Progenitor cell of endocrine pancreas (in vitro differentiated cells): ENCODE measurements at places on chromosomes 12 and 14.

DNA sequence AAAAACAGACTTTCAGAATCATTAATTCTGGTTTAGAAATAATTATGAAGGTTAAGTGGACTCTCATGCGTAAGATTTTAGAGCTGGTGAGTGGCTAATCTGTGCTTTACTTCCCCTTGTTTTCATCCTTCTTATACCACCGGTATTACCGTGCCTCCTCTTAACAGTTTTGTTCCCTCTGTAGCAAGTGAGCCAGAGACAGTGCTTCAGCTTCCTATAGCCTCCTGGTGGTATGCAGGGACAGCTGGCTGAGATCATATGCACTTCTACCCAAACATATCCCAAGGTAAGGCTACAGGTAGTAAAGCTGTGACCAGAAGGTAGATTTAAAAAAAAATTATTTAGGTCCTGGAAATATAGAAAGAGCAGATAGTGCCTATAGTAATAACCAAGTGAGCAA, 55.2 kb downstream of the PDE3A start:
- DNase-seq = no peak

GRCh38 chr14:55085060-55085660, 33.7 kb downstream of the MAPK1IP1L start:
- no peak for DNase-seq

GRCh38 chr14:55697414-55697861, 117.4 kb downstream of the KTN1 start:
- DNase-seq = no peak

GRCh38 chr12:81596558-81596957, 162.6 kb downstream of the PPFIA2 start:
- DNase-seq = no peak

GRCh38 chr12:65967696-65968095, 143.4 kb downstream of the HMGA2 start:
- DNase-seq = no peak

- no peak for DNase-seq
Measured at GRCh38 chr12:12686925-12687324, 9.1 kb downstream of the GPR19 start.

DNA sequence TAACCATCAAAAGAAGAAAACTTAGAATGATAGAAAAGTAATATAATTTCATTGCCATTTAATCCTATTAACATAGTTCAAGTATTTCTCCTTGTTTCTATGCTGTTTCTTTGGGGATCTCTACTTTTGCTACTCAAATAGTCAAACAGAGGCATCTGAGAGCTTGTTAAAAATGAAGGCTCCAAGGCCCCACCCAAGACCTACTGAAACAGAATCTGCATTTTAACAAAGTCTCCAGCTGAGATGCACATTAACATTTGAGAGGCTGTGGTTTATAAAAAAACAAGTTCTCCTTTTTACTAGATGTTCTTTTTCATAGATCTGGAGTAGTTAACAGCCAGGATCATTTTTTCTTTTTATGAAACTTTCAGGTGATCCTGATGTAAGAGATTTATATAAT, 31.8 kb downstream of the PPFIA2 start:
- DNase-seq = no peak

GRCh38 chr12:49870501-49871262, 27.8 kb upstream of the BCDIN3D start:
- no peak for DNase-seq
